T-cell (primary cell): ENCODE measurements at places on chromosomes 13 and 19. TPM values are rescaled to one million over a fixed set of nuclear protein-coding genes. Genes with fewer than 3 reads are reported as not detected.
A peak's percentile ranks its signal among the peaks of the same experiment; 100 is the strongest.

The SIGLEC11 gene
- 0.23 TPM for total RNA-seq

The KLK10 gene
- not detected for total RNA-seq

- no peak overlapping the region for H3K27ac ChIP-seq
- H3K36me3 ChIP-seq: no peaks in the 10 kb centered on the region
- H3K27me3 ChIP-seq: no peaks in the 10 kb centered on the region
- no peak overlapping the region for H3K4me3 ChIP-seq
Measured at GRCh38 chr13:34155931-34156607, 338.1 kb downstream of the RFC3 start.

The SERP2 gene
- 0.47 TPM for total RNA-seq

DNA sequence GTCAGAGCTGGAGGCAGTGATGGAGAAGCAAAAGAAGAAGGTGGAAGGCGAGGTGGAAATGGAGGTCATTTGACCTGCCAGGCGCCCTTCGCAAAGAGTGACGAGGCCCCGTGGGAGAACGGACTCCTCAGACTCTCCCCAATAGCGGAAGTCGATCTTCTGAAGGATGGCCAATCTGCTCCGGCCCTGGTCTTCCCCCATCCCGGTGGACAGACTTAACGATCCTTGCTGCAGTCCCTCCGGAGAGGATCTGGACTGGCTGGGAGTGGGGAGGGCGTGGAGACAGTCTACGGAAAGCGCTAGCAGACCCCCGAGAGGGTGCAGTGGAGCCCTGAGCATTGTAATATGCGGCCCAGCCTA, 11.9 kb downstream of the EPS8L1 start:
- H3K4me3 ChIP-seq: peak overlapping the region; percentile 53
- H3K4me1 ChIP-seq: peaks cover 23% of the 10 kb centered on the region
- H3K36me3 ChIP-seq: peaks cover 14% of the 10 kb centered on the region
- no peak overlapping the region for H3K27ac ChIP-seq
